ENCODE measurements at places on chromosomes 3 and 15.

DNA sequence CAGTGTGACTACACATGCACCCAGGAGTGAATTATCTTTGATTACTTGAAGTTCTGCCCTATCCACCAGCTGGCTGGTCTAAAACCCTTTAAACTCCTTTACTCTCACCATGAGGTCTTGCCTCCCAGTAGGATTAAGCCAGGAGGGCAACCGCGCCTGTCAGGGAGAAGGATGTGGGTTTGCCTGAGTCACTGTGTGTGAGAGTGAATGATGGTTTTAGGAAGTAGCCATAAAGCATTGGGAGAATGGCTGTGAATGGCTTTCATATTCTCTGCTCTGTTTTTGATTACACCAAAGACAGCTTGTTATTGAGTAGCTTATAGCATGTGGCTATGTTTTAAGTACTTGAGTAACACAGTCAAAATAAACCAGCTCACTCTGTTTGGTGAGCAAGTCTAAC, 637.7 kb upstream of the TBL1XR1 start:
- no peak for DNase-seq

GRCh38 chr3:150082898-150083654, 112.4 kb upstream of the PFN2 start:
- DNase-seq: no peak

DNA sequence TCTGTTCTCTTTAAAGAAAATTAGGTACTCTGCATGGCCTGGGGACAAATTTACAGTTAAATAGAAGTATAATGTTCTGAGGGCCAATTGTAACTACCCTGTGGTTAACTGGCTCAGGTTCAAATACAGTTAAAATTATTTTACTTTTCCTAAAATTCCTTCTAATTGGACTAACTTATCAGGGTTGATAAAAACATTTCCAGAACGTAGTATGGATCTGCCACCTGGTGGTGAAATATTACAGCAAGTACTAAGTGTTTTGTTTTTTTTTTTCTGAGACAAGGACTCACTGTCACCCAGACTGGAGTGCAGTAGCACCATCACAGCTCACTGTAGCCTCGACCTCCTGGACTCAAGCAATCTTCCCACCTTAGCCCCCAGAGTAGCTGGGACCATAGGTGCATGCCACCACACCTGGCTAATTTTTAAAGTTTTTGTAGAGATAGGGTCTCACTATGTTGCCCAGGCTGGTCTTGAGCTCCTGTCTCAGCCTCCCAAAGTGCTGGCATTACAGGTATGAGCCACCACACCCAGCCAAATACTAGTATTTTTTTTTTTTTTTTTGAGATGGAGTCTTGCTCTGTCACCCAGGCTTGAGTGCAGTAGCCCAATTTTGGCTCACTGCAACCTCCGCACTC, 29.2 kb downstream of the NEO1 start:
- no peak for DNase-seq

GRCh38 chr15:99503411-99503810, 62.4 kb upstream of the MEF2A start:
- no peak for DNase-seq

- DNase-seq: no peak
These were observed 10.7 kb downstream of the MUC13 start for GRCh38 chr3:124923833-124924232.

DNA sequence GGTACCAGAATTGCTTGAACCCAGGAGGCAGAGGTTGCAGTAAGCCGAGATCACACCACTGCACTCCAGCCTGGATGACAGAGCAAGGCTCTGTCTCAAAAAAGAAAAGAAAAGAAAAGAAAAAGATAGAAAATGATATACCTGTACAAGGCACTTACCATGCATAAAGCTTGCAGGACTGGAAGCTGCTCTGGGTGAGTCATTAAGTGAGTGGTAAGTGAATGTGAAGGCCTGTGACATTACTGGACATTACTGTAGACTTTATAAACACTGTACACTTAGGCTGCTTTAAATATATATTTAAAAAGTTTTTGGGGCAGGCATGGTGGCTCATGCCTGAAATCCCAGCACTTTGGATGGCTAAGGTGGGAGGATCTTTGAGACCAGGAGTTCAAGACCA, 99.2 kb downstream of the SLMAP start:
- no peak for DNase-seq

- DNase-seq: no peak
These were observed 50.1 kb upstream of the STT3B start for GRCh38 chr3:31482493-31483200.

DNA sequence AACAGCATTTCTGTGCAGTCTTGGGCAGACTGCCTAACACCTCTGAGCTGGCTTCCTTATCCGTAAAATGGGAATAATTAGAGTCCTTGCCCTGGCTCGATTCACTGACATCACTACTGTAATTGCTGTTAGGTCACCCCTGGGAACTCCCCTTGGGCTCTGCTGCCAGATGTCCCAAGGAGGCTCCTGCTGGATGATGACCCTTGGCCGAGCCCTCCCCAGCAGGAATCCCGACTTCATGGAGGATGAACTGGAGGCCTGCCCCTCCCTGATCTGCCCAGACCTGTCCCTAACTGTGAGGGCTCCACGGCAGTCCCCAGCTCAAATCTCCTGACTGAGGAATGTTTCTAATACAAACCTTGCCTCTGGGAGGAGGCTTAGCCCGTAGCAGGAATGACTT, 18.0 kb downstream of the ESYT3 start:
- no peak for DNase-seq

GRCh38 chr3:48429960-48430707, at the start of gene PLXNB1:
TSS of gene PLXNB1 (minus strand) at chr3:48430086. CDS start at chr3:48424611, 5,475 bp downstream.
- DNase-seq: no peak

DNA sequence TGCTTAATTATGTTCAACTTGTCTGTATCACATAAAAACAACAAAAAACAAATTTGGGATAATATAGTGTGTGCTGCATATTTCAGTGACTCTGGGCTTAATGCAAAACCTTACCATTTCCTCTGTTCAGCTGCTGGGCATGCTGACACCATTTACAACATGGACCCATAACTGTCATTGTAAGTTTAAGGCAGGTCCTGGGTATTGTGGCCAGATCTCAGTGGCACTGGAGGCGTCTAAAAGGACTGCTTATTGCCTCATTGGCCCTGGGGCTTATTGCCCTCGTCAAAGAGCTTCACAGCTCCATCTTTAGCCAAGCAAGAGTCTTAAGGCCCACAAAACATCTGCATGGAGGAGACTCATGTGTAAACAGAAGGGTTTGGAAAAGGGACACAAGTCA, 390.2 kb downstream of the NR2F2 start:
- no peak for DNase-seq

DNA sequence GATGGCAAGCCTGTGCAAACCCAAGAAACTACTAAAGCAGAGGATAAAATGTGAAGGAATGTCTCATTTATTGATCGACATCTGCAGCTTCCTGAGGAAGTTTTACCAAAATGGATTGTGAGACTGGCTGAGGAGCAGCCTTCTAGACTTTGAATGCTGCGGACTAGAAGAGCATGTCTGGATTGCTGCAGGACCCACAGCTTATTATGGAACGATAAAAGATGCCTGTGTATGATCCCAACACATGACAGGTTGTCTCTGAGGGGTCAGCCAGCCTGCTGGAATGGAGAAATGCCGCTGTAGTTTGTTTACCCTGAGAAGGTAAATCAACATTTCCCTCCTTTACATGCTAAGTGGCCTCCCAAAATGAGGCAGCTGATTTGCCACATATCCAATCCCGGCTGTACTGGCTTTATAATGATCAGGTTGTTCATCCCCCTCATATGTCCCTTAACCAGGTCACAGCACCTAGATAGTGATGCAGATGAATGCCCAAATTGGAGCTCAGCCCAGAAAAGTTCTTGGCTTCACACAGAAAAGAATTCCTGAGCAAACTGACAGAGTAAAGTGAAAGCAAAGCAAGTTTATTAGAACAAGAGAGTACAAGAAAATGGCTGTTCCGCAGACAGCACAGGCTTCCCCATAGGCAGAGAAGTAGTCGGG, 63.9 kb downstream of the IL12A start:
- no peak for DNase-seq

- DNase-seq: no peak
These were observed 643 bp downstream of the CDAN1 start for GRCh38 chr15:42736178-42736792.

GRCh38 chr3:74134831-74135230, 479.6 kb downstream of the CNTN3 start:
- no peak for DNase-seq

DNA sequence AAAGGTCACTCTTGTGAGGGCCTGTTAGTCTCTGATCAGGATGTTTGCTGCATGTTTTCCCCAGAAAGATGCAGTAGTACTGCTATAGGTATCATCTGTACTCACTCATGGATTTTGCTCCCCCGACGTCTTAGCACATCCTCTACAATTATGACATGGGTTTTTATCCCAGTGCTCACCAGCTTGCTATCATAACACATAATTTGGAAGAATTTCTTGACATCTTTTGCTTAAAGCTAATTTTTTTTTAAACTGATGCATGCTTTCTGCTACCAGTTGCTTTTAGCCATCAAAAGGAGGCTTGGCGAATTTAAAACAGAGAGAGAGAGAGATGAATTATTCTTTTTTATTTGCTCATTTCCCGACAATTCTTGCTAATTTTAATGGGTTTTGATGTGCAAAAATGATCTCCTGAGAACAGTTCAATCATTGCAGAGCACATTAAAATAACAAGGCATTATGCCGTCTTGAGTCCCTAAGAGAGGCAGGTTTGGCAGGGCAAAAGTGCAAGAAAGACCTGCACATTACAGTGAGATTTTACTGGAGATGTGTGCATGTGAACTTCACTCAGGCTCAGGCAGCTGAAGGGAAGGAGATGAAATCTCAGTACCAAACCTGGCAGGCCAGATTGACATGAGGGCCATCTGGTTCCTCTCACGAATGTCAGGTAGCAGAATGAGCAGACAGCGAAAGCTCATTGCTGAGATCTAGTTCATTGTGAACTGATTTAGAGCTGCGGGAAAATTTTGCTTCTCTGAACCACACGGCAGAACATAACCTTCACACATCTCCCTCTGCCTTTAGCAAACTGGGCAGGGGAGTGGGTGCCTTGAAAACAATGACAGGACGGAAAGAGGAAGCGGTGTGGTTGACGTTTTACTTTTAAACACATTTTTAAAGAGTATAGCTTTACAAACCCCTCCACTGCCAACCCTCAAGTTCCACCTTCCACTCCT, 25.9 kb upstream of the GOLGA8B start:
- no peak for DNase-seq

DNA sequence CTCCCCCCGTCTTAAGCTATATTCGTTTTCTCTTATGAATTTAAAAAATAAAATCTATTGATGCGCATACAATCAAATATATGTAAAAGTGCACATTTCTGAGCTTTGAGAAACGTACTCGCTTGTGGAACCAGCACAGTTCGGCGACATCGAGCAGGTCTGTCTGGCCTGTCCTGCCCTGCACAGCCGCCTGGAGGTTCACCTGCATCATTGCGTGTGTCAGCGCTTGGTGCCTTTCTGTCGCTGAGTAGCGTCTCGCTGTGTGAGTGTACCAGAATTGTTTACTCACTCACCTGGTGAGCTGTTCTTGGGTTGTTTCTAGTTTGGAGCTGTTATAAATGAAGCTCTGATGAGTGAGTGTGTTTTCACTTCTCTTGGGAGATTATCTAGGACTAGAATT, 104.0 kb downstream of the VGLL4 start:
- DNase-seq: no peak

- no peak for DNase-seq
These were observed 13.0 kb upstream of the CTXND1 start for GRCh38 chr15:80265021-80265420.

DNA sequence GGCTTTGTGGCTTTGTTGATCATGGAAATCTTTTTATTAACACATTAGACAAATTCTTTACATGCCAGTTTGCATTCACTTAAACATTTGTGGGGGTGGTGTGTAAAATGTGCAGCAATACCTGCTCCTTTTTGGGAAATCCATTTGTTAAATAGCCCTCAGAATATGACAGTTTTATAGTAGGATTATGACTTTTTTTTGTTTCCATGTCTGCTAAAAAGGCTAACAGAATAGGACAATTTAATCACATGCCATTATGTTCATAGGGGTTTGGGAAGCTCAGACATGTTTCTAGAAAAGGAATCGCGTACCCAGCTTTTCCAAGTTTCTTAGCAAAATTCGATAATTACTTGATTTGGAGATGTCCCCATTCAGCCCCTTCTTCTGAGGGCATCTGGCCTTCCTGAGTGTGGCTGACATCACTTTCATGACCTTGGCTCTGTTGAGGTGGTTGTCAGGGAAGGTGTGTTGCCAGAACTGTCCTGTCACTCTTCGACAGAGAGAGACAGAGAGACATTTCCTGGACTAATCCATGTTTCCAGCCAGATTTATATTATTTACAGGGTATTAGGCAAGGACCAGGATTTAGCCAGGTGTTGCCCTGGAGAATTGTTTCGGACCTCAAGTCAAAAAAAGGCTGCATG, 126.4 kb downstream of the PTPRG start:
- DNase-seq: no peak

GRCh38 chr3:67551361-67552016, 102.9 kb downstream of the SUCLG2 start:
- DNase-seq: no peak

DNA sequence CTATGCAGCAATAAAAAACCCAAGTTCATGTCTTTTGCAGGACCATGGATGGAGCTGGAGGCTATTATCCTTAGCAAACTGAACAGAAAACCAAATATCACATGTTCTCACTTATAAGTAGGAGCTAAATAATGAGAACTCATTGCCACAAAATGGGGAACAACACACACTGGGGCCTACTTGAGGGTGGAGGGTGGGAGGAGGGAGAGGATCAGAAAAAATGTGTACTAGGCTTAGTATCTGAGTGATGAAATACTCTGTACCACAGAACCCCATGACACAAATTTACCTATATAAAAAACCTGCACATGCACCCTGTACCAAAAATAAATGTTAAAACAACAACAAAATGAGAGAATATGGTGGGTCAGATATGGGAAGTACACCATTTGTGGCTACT, 49.6 kb upstream of the AADACL2 start:
- DNase-seq: no peak

GRCh38 chr3:35335703-35336102, 303.6 kb upstream of the ARPP21 start:
- DNase-seq: no peak

GRCh38 chr15:32636908-32637567, 4.5 kb upstream of the SCG5 start:
- no peak for DNase-seq

DNA sequence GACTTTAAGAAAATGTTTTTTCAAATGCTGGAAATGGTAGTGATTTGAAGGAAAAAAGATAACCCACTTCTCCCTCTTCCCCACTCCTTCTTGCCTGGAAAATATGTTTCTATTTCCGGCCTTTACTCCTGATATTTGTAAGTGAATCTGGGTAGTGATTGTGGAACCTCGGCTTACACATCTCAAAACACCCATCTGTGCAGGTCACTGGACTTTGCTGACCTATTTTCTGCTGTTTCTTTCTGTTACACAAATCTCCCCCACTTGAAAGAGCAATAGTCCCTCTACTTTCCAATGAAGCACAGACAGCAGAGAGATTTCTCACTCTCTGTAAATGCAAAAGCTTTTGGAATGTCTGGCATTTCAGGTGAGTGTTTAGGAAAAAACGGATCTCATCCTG, 76.9 kb upstream of the ICE2 start:
- no peak for DNase-seq

Data from stimulated activated CD4-positive, alpha-beta T cell treated with anti-CD3 and anti-CD28 coated beads, Interleukin-15, amount 100 ng/mL, for 1 hour (primary cell).